ENCODE measurements at places on chromosomes 12 and 14.

- DNase-seq: no peak
Measured at GRCh38 chr14:71089971-71090370, 182.7 kb downstream of the PCNX1 start.

DNA sequence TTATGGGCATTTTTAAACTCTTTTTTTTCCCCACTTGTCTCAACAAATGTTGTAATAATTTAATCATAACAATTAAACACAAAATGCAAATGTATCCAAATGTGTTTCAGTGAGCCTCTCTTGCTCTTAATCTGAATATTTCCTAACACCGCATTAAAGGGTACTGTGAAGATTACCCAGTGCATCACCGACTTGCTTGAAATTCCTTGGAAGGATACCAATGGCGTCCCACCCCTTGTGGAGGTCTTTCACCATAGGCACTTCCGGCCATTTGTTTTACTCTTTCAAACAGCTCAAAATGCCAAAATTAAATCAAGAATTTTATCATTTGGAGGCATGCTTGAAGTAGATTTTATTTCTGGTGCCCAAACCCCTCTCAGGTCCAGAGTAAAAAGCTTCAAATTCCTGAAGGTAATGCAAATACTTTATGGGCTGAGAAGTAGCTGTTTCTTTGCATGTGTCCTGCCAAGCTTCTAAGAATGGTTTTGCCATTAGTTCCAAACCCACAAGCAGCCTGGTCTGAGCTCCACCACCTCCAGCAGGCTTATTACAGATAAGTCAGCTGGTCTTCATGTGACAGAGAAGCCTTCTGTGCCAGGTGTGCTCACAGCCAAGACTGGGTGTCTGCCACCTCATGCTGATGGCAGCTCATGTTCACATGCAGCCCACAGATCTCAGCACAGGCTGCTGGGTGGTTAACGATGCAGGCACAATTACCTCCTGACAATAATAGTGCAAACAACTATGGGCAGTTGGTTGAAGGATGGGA lies 16.4 kb upstream of the NUDT4 start:
- DNase-seq: no peak

GRCh38 chr12:83065562-83065961 lies 378.9 kb downstream of the TMTC2 start:
- no peak for DNase-seq

- no peak for DNase-seq
Measured at GRCh38 chr12:47725091-47725772, at the start of gene ENDOU. ENDOU (minus strand) TSS chr12:47725490; CDS start chr12:47725413, 77 bp downstream.

DNA sequence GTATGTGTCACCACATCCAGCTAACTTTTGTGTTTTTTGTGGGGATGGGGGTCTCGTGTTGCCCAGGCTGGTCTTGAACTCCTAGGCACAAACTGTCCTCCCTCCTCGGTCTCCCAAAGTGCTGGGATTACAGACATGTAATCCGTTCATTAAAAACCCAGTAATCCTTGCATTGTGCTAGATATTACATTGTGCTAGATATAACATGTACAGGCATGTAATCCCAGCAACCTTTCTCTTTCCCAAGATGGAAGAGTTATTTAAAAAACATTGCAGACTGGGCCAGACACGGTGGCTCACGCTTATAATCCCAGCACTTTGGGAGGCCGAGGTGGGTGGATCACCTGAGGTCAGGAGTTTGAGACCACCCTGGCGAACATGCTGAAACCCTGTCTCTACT lies 19.7 kb downstream of the ELK3 start:
- no peak for DNase-seq

DNA sequence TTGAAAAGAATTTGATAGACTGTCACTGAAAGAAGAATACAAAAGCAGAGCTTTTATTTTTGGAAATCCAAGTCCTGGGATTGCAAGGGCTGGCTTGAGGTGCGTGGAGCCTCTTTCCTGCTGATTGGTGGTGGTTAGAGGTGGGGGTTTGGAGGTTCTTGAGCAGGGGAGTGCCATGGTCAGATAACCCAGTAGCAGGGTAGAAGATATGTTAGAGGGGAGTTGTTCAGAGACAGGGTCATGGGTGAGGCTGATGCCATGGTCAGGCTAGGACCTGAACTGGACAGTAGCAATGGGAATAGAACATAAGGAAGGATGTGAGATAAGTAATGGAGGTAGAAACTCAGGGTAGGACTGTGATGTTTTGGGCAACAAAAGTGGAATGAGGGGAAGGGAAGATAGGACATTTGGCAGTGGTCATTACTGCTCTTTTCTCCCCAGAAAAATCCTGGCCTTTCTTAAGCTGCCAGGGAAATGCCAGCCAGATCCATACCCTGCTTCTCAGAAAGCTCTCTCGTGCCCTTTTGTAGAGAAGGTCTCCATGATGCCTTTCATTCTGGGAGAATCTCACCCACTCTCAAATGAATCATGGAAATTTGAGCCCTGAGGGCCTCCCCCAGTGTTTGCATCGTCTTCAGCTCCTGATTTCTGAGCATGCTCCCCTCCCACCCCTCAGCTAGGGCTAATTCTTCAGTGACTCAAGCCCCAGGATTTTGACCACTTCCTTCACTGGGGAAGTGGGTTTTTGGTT lies 9.5 kb downstream of the EMP1 start:
- peak; percentile 74 for DNase-seq

GRCh38 chr14:33510063-33510481 lies 440.8 kb downstream of the EGLN3 start:
- peak; percentile 78 for DNase-seq

- no peak for DNase-seq
Measured at GRCh38 chr14:53412819-53413675, 259.9 kb upstream of the DDHD1 start.

DNA sequence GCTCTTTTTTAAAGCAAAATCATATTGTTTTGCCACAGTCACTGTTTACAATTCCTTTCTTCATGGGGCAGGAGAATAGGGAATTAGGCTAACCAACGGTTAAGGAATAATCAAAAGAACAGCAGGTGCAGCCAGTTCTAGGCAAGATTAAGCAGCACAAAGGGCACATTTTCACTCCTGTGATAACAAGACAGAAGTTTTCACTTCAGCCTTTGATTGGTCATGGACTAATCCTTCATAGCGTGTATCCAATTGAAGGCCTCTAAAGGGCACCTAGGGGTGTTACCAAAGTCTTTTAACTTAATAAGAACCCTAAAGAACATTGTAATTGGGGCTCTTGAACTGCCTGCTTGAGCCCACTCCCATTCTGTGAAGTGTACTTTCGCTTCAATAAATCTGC lies 206.9 kb upstream of the AMIGO2 start:
- DNase-seq: no peak

DNA sequence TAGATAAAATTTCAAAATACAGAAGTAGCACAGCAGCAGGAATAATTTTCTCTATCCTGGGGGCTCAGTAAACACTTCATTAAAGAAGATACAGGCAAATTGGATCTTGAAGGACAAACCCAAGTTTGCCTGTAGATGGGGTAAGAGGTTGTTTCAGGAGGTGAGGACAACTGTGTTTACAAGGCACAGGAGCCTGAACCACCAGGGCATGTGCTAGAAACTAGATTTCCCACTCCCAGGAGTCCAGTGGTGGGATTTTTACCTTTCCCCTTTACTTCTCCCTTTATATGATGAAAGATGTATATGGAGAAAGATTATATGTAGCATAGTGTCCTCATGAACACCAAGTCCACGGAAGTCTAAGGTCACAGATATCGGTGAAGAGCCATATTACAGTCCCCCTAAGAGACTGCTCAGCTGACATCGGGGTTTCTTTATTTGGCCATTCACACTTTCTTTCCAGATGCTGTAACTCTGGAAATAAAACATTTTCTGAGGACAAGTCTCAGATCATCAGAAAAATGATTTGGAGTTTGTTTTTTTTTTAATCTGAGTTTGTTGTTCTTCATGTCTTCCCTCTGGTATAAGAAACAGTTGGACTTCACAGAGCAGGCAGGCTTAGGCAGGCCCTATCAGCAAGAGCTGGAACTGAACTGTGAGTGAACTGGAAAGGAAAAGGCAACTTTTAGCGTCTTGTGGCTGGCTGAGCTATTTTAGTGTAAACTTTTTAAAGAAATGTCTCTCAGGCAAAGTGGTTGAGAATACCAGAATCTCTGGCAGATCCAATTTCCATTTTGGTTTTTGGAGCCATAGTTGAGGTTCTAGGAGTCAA lies 8.0 kb upstream of the EVL start:
- DNase-seq: no peak

DNA sequence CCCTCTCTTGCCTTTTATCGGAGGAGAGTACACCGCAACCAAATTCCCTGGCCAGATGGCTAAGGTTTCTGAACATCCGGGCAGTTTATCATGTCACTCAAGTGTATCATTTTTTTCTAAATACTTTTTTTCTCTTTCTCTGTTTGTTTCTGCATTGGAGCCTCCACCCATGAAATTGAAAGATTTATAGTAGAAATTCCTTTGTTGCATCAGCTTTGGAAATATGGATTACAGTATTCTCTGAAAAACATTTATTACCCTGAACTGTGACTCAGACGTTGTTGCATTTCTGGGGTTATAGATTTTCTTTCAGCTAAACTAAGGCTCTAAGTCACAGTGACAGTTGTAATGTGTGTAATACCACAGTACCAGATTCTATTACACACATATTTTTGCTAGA lies 187.0 kb downstream of the SPTSSA start:
- DNase-seq: no peak

DNA sequence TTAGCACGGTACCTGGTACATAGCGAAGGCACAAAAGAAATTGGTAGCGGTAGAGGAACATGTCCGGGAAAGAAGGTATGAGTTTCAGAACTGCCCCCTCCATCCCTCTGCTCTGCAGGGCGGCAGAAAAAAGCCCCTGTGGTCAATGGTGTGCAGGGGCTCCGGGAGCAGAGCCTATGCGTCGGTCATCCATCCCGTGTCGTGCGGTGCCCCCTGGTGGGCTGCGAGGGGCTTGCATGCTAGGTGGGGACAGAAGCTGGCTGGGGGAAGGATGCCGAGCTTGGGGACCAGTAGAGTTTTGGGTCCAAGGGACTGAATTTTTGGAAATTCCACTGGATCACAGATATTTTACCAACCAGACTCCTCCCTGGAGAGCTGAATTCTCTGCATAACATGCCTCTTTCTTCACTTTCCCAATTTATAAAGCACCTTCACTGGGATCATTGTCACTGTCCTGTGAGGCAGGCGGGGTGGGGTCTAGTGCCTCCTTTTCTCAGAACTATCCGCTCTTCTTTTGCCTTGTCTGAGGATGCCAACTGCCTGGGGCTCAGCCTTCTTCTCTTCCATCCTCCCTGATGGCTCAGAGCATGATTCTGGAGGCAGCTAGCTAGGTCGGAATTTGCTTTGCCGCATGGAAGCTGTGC lies 148.7 kb downstream of the SMOC1 start:
- DNase-seq: no peak

- no peak for DNase-seq
Measured at GRCh38 chr12:50365709-50366406, 30.6 kb downstream of the FAM186A start.

DNA sequence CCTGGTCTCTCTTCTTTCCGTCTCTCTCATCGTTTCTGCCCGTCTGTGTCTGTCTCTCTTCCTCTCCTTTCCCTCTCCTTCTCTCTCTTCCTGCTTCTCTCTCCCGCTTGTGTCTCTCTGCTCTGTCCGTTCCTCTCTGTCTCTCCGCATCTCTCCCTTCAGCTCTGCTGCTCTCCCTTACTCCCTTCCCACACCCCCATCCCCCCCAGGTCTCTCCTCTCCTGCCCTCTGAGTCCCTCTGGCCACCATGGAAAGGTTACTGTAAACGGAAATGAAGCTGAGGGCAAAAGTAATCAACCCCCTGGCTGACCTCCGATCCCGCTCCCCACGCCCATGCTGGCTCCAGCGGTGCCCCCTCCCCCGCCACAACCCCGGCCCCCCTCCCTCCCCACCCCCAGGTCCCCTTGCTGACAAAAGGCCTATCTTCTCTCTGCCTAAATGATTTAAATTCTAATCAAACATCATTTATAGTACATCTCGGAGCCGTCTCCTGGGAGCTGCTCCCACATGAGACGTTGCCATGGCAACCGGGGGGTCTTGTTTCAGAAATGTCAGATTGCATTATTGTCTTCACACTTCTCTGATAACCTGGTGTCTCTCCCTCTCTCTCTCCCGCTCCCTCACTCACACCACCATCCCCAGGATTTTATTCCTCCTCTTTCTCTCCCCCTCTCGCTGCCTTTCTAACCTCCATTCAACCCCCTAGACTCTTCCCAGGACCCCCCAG lies 203.8 kb downstream of the RBM19 start:
- no peak for DNase-seq

- DNase-seq: peak; percentile 15
Measured at GRCh38 chr12:94458877-94459727, 565 bp downstream of the CEP83 start.

GRCh38 chr14:91568626-91569025 lies 58.5 kb upstream of the PPP4R3A start:
- no peak for DNase-seq

Data from brain pericyte (primary cell).